Naive thymus-derived CD8-positive, alpha-beta T cell (primary cell): ENCODE measurements at places on chromosomes 5 and 9. TPM values are rescaled to one million over a fixed set of nuclear protein-coding genes. Genes with fewer than 3 reads are reported as not detected.
A peak's percentile ranks its signal among the peaks of the same experiment; 100 is the strongest.

DNA sequence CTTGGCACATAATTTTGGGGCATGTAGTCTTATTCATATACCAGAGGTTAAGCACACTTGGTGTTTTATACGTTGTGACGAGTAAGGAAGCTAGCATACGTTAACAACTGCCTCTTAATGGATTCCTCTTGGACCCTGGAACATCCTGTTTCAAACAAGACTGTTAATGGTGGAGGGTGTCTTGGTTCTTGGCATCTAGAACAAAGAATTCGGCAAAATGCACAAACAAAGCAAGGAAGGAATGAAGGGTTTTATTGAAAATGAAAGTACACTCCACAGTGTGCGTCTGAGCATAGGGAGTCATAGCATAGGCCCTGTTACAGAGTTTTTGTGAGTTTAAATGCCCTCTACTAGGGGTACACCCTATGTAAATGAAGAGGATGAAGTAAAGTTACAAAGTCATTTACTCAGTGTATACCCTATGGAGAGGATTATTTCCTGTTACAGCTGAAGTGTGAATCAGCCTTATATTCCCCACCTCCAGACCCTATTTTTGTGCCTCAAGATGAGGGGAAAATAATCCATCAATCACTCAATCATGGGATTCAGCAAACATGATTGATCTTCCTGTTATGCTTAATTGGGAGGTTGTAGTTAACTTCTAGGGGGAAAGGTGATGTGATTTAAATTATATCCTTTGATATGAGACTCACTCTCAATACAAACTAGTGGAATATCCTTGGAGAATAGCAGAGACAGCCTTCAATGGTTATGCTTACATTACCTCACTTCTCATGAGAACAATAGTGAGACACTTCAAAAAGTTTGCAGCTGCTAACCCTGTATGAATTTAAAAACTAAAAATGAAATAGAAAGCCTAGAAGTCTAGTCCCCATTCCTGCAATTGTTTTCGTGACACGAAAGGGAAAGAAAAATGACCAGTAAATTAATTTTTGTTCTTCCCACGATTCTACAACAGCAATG is 84.9 kb upstream of the MYO10 start:
- peaks cover 2% of the 10 kb centered on the region for H3K27me3 ChIP-seq
- no peak for DNase-seq
- no peak overlapping the region for H3K4me3 ChIP-seq
- no peaks in the 10 kb centered on the region for H3K4me1 ChIP-seq
- H3K27ac ChIP-seq, result no peak overlapping the region

DNA sequence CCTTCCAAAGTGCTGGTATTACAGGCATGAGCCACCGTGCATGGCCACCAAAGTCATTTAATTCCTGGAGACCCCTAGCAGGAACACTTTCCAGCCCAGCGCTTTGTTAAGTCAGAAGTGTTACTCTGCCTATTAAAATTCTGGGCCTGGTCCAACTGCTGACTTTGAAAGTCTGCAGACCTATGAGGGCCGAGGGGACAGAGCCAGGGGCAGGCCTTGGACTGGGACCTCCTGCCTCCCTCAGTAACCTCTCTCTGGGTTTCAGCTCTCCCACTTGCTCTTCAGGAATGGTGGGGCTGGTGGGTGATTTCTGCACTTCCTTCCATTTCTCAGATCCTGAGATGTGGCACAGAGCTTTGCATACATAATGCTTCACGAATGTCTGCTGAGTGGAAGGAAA is 9.7 kb downstream of the C5orf52 start:
- no peaks in the 10 kb centered on the region for H3K27me3 ChIP-seq
- H3K4me3 ChIP-seq, result no peak overlapping the region
- H3K4me1 ChIP-seq, result no peaks in the 10 kb centered on the region
- H3K27ac ChIP-seq, result no peak overlapping the region
- H3K36me3 ChIP-seq, result no peaks in the 10 kb centered on the region

GRCh38 chr9:14981291-14981950 is 71.2 kb upstream of the FREM1 start:
- H3K36me3 ChIP-seq, result no peaks in the 10 kb centered on the region
- no peak overlapping the region for H3K4me3 ChIP-seq
- H3K27me3 ChIP-seq, result no peaks in the 10 kb centered on the region
- no peaks in the 10 kb centered on the region for H3K4me1 ChIP-seq
- H3K27ac ChIP-seq, result no peak overlapping the region
- no peak for DNase-seq

- H3K27me3 ChIP-seq, result no peaks in the 10 kb centered on the region
- H3K4me1 ChIP-seq, result no peaks in the 10 kb centered on the region
- H3K4me3 ChIP-seq, result no peak overlapping the region
Observed at GRCh38 chr9:93644397-93645088, 68.2 kb downstream of the PHF2 start.

DNA sequence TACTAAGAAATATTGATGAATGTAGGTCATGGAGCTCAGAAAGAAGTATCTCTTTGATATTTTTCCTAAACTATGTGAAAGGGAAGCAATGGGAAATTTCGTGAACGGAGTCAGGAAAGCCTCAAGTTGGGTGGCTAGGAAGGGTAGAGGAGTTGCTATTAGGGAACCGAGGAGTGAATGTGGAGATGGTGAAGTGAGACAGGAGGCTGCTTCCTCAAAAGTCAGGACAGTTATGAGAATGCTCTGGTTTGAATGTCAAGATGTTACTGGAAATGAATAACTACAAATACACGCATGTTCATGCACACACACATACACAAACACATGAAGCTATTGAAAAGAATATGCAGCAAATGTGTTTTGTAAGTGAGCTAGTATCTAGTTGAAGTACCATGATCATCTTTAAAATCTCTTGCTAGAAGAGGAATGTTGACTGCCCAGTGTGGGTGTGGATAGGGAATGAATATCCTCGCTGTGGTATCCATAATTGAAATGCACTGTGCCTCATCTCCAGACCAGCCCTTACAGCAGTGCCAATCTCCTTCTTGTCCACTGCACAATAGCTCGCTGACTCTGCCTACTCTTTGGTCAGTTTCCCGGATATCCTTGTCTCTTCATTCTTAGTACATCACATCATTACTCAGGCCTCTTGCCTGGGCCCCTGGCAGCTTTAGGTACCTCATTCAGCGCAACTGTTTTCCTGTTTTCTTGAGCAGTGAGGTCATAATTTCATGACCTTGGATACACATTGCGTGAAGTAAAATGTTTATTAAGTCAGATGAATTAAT is 21.9 kb upstream of the PDCD1LG2 start:
- H3K4me3 ChIP-seq, result no peak overlapping the region
- no peak overlapping the region for H3K27ac ChIP-seq
- no peak for DNase-seq
- no peaks in the 10 kb centered on the region for H3K27me3 ChIP-seq

GRCh38 chr5:107277485-107278125 is 393.1 kb downstream of the EFNA5 start:
- no peak overlapping the region for H3K4me3 ChIP-seq
- DNase-seq, result no peak
- no peaks in the 10 kb centered on the region for H3K4me1 ChIP-seq
- peaks cover 2% of the 10 kb centered on the region for H3K27me3 ChIP-seq
- H3K36me3 ChIP-seq, result no peaks in the 10 kb centered on the region
- no peak overlapping the region for H3K27ac ChIP-seq

GRCh38 chr9:113255438-113255837 is 19.9 kb downstream of the CDC26 start:
- DNase-seq, result no peak
- H3K36me3 ChIP-seq, result peaks cover 22% of the 10 kb centered on the region
- H3K4me3 ChIP-seq, result no peak overlapping the region
- H3K27ac ChIP-seq, result peak overlapping the region; percentile 41
- no peaks in the 10 kb centered on the region for H3K27me3 ChIP-seq

GRCh38 chr9:90024823-90025222 is 420.0 kb downstream of the GADD45G start:
- H3K4me1 ChIP-seq, result no peaks in the 10 kb centered on the region
- no peak overlapping the region for H3K27ac ChIP-seq
- H3K27me3 ChIP-seq, result peaks cover 7% of the 10 kb centered on the region
- no peak for DNase-seq
- no peak overlapping the region for H3K4me3 ChIP-seq
- H3K36me3 ChIP-seq, result peaks cover 11% of the 10 kb centered on the region

GRCh38 chr9:14869671-14870070 is 40.6 kb downstream of the FREM1 start:
- peaks cover 14% of the 10 kb centered on the region for H3K27me3 ChIP-seq
- H3K4me3 ChIP-seq, result no peak overlapping the region
- DNase-seq, result no peak

GRCh38 chr5:124973661-124974060 is 227.2 kb upstream of the ZNF608 start:
- no peak overlapping the region for H3K27ac ChIP-seq
- H3K4me3 ChIP-seq, result no peak overlapping the region
- H3K36me3 ChIP-seq, result no peaks in the 10 kb centered on the region
- peaks cover 4% of the 10 kb centered on the region for H3K27me3 ChIP-seq
- no peak for DNase-seq

GRCh38 chr5:92674321-92674720 is 906.7 kb downstream of the NR2F1-AS1 start:
- DNase-seq, result no peak
- no peaks in the 10 kb centered on the region for H3K4me1 ChIP-seq
- no peak overlapping the region for H3K4me3 ChIP-seq
- no peaks in the 10 kb centered on the region for H3K27me3 ChIP-seq
- H3K27ac ChIP-seq, result no peak overlapping the region
- H3K36me3 ChIP-seq, result no peaks in the 10 kb centered on the region

GRCh38 chr5:143186623-143187022 is 216.9 kb downstream of the NR3C1 start:
- no peak for DNase-seq
- no peak overlapping the region for H3K4me3 ChIP-seq
- no peaks in the 10 kb centered on the region for H3K27me3 ChIP-seq
- peaks cover 7% of the 10 kb centered on the region for H3K4me1 ChIP-seq
- peaks cover 19% of the 10 kb centered on the region for H3K36me3 ChIP-seq

- no peaks in the 10 kb centered on the region for H3K4me1 ChIP-seq
- H3K27me3 ChIP-seq, result peaks cover 3% of the 10 kb centered on the region
- DNase-seq, result no peak
- no peak overlapping the region for H3K4me3 ChIP-seq
Observed at GRCh38 chr5:6135977-6136376, 242.4 kb downstream of the MED10 start.

GRCh38 chr9:81182431-81182830 is 506.9 kb downstream of the TLE1 start:
- no peaks in the 10 kb centered on the region for H3K36me3 ChIP-seq
- H3K4me1 ChIP-seq, result no peaks in the 10 kb centered on the region
- H3K4me3 ChIP-seq, result no peak overlapping the region
- no peak for DNase-seq
- H3K27ac ChIP-seq, result no peak overlapping the region
- H3K27me3 ChIP-seq, result no peaks in the 10 kb centered on the region

DNA sequence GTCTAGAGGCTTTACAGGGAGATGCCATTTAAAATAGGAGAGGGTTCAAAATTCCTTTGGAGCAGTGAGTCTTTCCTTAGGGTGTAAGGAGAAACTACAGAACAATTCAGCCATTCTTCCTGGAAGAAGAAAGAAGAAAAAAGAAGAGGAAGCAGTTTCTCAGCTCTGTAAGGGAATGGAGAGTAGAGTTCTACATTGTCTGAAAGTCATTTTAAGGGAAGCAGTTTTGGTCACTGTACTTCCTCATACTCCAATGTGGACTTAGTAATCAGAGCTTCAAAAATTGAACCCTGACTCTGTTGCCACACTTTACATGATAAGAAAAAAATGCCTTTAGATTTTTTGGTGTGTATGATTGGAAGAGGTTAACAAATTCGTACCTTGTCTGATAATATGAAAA is 122.4 kb downstream of the LRRC70 start:
- no peak overlapping the region for H3K4me3 ChIP-seq
- no peak overlapping the region for H3K27ac ChIP-seq
- H3K4me1 ChIP-seq, result no peaks in the 10 kb centered on the region
- DNase-seq, result no peak
- H3K36me3 ChIP-seq, result no peaks in the 10 kb centered on the region

The TEK gene
- polyA plus RNA-seq, result not detected

The ADAMTSL2 gene
- polyA plus RNA-seq, result 0.03 TPM

The ROPN1L gene
- polyA plus RNA-seq, result 1.7 TPM
